ENCODE measurements at places on chromosomes 13 and 19.

DNA sequence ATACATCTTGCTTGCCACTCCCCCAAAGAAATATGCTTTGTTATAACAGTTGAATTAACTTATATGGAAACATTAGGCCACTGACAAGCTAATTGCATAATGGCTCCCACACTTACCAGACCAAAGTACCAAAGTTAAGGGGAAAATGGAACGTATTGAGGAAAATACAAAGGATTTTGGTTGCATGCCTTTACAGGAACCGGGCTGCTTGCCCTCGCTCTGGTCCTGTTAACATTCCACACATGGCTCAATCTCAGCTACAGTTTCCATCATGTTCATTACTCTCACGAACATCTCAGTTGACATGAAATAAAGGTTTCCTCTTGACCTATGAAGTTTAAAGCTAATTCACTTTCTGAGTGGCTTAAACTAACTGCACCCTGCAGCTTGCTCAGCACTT lies 220.7 kb upstream of the RXFP2 start:
- DNase-seq = no peak

GRCh38 chr19:2627855-2628254 lies 74.6 kb downstream of the GNG7 start:
- DNase-seq = peak; percentile 76

DNA sequence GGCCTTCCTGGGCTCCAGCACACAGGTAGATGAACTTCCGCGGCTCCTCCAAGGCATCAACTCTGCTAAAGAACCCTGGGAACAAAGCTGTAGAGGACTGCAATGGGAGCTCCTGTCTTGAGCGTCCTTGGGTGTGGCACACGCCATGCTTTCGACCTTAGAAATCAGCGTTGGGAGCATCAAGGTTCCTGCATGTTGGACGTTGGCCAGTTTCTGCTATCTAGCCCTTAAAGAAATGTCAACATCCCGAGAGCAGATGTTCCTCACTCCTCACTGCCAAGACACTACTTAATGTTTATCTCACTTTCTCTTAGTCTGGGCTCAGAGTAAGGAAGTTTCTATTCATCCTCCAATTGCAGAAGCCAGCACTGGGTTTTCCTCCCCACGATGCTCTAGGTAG lies 70.6 kb upstream of the MEDAG start:
- DNase-seq = no peak

GRCh38 chr19:328025-328505 lies 16.5 kb downstream of the MIER2 start:
- no peak for DNase-seq

GRCh38 chr13:68574053-68574452 lies 1343.9 kb upstream of the PCDH9 start:
- DNase-seq = no peak

- DNase-seq = no peak
Observed at GRCh38 chr19:1456121-1456900, 6.4 kb downstream of the APC2 start.

- DNase-seq = no peak
Observed at GRCh38 chr13:64333888-64334287, 2896.2 kb downstream of the PCDH9 start.

GRCh38 chr19:4064149-4064495 lies 2.6 kb downstream of the ZBTB7A start:
- DNase-seq = peak; percentile 31

- DNase-seq = peak; percentile 86
Observed at GRCh38 chr13:23349161-23349897, 84.2 kb downstream of the SACS start.

GRCh38 chr19:47891923-47892666 lies 6.0 kb upstream of the SULT2A1 start:
- no peak for DNase-seq

GRCh38 chr13:46983881-46984280 lies 87.0 kb upstream of the HTR2A start:
- DNase-seq = peak; percentile 72

- DNase-seq = no peak
Observed at GRCh38 chr13:110089815-110090214, 217.1 kb downstream of the COL4A1 start.

GRCh38 chr13:110360598-110360997 lies 53.5 kb downstream of the COL4A2 start:
- DNase-seq = no peak

DNA sequence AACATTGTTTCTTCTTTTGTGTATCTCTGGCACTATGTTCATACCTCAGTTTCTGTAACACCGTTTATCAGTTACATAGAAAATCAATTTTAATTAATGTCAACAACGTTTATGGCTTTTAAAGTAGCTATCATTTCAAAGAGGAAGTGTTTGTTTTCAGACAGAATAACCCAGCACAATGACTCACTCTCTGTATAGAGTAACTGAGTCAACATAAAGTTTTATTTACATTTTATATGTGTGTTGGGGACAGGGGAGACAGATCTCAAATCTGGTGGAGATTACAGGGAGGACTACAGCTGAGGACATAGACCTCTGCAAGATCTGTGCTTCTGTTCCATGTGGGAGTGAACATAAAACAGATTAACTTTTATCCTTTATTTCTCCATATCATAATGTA lies 2590.1 kb downstream of the PCDH9 start:
- DNase-seq = no peak

- no peak for DNase-seq
Observed at GRCh38 chr19:41194157-41194552, 1.1 kb downstream of the CYP2S1 start.

- DNase-seq = no peak
Observed at GRCh38 chr13:111916201-111916600, 150.7 kb upstream of the SOX1 start.

GRCh38 chr13:72652681-72653080 lies 74.7 kb downstream of the MZT1 start:
- DNase-seq = no peak

DNA sequence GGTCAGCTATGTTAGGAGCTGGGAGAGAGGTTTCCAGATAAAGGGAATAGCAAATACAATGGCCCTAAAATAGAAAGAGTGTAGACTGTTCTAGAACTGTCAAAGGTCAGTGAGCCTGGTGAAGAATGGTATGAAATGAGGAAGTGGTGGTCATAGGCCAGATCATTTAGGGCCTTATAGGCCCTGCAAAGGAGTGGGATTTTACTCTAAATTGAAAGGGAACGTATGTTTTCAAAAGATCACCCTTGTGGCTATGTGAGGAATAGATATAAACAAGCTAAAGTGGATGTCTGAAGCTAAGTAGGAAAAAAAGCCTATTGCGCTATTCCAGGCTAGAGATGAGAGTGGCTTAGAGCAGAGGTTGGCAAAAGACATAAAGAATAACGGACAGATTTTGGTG lies 70.7 kb upstream of the TDRD3 start:
- no peak for DNase-seq

Measured in fibroblast of mammary gland (primary cell).